ENCODE measurements at places on chromosomes 2 and 18.
A peak's percentile ranks its signal among the peaks of the same experiment; 100 is the strongest.

- DNase-seq: no peak
Observed at GRCh38 chr2:165777522-165778186, 16.4 kb downstream of the GALNT3 start.

- peak; percentile 24 for DNase-seq
Observed at GRCh38 chr2:136247204-136247950, 129.4 kb upstream of the CXCR4 start.

- no peak for DNase-seq
Observed at GRCh38 chr2:198448789-198449188, 644.4 kb downstream of the PLCL1 start.

DNA sequence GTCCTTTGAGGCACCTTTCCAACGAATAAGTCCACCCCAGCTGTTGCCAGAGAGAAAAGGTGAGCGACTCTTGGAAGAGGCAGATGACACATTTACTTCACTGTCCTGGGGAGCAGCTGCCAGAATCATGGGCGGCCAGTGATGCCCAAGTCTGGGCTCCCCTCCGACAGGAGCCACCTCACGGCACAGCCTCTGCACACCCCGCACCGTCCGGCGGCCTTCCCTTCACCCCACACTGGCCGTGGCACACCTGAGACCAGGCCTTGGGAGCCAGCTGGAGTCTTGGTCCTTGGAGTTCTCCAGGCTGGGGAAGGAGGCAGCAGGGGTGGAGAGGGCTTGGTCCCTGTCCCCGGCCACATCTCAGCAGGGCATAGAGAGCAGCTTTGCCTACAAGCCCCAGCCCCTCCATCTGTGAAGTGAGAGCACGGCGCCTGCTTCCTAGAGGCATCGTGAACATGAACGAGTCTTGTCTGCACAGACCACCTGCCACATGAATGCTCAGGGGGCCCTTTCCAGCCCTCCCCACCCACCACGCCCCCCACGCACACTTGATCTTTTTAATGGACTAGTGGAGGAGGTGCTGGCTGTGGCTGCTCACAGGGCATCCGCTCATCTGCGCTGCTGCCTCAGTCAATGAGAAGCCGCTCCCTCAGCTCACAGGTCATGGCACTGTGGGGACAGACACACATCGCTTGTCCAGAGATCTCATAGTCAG lies 400.2 kb upstream of the MYT1L start:
- peak; percentile 59 for DNase-seq

DNA sequence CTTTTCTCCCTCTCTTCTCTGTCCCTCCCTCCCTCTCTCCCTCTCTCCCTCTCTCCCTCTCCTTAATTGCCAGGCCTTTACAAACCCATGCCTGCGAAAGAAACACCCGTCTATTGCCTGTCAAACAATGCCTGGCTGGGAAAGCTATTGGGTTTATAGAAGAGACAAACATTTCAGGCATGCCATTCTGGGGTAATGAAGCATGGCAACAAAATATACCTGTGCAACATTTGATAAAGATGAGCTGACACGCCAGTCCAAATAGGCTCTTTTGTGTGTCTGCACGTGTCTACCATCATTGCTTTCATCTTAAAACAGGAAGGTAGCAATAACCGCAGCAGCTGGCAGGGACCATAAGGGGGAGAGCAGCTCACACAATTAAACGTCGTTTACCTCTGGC lies 282.1 kb downstream of the ZNF516 start:
- peak; percentile 23 for DNase-seq

- DNase-seq: no peak
Observed at GRCh38 chr18:12401881-12402280, 5.8 kb upstream of the PRELID3A start.

GRCh38 chr2:40166006-40166405 lies 285.9 kb downstream of the SLC8A1 start:
- DNase-seq: no peak

DNA sequence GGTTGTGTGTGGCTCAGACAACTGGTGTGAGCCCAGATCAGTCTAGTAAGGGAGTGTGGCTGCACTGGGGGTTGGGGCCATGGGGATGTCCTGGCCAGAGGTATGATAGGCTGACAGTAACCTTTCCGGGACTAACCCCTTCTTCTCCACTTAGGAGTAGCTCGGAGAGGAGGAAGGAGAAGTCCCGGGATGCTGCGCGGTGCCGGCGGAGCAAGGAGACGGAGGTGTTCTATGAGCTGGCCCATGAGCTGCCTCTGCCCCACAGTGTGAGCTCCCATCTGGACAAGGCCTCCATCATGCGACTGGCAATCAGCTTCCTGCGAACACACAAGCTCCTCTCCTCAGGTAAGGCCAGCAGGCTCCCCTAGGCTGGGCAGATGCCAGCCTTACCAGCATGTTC lies 49.5 kb downstream of the EPAS1 start:
- no peak for DNase-seq

GRCh38 chr18:42442656-42443055 lies 487.6 kb downstream of the PIK3C3 start:
- DNase-seq: no peak

DNA sequence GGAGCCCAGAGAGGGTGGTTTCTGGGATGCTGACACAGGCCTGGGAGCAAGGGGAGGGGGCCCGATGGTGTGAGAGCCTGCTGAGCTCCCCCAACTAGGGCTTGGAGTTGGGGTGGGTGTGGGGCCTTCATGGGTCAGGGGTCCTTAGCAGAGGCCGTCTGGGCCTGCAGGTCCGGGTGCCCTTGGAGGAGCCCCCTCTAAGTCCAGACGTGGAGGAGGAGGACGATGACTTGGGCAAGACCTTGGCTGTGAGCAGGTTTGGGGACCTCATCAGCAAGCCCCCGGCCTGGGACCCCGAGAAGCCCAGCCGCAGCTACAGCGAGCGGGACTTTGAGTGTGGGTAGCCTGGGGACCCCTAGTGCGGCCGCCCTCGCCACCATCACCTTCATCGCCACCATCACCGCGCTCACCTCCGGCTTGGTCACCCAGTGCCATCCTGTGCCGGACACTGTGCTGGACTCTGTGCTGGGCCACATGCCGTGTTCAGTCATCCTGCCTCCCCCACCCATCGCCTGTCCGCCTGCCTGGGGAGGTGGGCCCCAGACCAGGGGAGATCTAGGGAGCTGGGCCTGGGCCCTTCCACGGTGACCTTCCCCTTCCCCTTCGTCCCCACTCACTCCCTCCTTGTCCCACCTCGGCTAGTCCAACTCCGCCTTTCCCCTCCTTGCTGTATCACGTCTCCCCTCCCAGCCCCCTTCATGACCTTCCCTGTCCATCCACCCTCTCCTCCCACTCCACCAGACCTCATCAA lies 980 bp downstream of the SLC4A3 start:
- DNase-seq: no peak

GRCh38 chr2:38653715-38654527 lies 12.0 kb upstream of the GALM start:
- no peak for DNase-seq

GRCh38 chr18:7488571-7488970 lies 78.5 kb upstream of the PTPRM start:
- DNase-seq: no peak

DNA sequence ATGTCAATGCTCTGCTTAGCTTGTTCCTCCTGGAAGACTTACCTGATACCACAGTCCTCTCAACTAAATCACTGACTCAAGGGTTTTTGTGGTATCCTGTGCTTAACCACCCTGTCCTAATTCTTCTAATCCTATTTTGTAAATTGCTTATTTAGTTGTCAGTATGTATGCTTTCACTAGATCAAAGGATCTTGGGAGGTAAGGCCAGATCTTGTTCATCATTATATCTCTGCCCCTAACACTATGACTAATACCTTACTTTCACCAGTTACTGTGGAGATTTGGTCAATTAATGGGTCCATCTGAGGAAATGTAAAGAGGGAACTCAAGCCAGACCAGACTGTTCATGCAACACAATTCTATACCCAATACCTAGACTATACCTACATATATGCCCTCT lies 203.2 kb downstream of the GULP1 start:
- DNase-seq: no peak

- no peak for DNase-seq
Observed at GRCh38 chr2:9739531-9739964, 103.7 kb upstream of the TAF1B start.

GRCh38 chr2:71747559-71747958 lies 294.2 kb downstream of the DYSF start:
- DNase-seq: no peak

DNA sequence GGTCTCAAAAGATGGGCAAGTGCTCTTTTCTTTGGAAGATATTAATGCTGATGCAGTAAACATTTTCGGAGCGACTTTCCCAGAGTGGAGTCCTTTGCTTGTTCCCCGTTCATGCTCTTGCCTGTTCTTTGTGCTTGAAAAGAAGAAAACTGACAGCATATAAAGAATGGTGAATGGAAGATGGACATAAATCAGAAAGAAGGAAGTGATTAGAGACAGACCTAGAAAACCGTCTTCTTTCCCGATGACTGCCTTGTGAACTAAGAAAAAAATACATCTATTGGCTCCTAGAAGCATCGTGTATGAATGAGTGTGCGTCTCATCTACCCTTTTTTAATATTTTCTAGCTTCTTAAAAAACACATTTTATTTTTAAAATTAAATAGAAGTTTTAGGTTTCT lies 740.1 kb upstream of the FANCL start:
- no peak for DNase-seq

DNA sequence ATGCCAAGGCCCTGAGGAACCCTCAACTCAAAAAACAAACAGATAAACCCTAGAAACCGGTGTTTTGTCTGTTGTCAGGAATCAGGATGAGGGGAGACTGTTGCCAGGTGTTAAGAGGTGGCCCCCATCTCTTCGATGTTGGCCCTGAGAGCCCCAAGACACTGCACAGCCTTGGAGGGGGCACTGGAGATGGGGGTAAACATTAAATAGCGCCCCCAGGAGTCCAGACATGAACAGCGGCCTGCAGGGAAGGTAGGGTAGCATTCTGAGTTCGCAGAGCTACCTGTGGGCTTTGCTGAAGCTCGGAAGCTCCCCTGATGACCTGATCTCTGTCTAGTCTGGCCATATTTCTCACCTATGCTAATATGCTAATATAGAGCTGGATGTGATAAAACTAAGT lies 97.6 kb upstream of the SMAD2 start:
- DNase-seq: no peak

GRCh38 chr2:198314559-198315153 lies 510.3 kb downstream of the PLCL1 start:
- DNase-seq: peak; percentile 49

- no peak for DNase-seq
Observed at GRCh38 chr2:120480346-120480902, 134.5 kb downstream of the INHBB start.

GRCh38 chr18:32771169-32771751 lies 1.6 kb downstream of the KLHL14 start:
- peak; percentile 79 for DNase-seq

DNA sequence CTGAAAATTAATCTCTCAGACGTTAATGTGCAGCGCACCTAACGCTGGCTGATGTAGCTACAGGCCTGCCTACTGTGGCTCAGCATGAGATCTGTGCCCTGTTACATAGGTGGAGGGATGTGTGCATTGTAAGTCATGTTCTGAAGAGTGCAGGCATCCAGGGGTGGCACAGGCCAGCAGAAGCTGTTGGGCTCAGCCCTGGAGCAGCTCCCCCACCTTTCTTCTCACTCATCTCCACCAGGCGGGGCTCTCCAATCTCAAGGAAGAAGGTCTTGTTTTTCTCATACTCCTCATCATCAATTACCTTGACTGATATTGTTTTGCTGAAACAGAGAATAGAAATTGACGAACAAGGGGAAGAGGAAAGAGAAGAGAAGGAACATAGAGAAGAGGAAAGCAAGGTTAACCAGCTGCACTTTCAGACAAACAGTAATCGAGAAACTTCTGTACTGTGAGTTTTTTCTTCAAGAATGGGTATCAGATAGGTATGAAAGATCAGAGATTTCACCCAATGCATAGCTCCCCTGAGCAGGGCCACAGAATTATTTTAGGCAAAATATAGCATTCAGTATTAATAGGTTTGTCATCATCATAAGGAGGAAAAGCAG lies 273.6 kb downstream of the SLC8A1 start:
- DNase-seq: no peak

DNA sequence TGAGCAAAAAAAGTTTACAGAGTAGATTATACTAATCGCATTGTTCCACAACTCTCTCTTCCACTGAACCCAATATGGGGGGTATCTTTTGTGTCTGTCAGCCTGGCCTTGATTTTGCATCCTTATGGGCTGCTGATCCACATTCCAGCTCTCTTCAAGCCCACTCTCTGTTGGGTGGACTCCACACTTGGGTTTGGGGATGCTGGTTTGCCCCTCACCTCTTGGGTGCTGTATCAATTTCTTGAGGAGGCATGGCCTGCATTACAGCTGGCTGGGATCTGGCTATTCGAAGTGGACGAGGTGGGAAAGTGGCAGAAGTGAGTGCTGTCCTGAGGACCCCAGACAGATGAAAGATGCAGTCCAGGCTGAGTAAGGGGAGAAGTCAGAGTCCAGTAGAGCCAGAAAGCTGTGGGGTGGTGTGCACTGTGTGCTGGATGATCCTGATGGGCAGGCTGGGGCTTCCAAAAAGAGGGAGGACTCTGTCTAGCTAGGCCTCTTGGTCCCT lies 141.4 kb downstream of the CAPN13 start:
- DNase-seq: no peak

GRCh38 chr2:71423817-71424420 lies 29.4 kb upstream of the DYSF start:
- no peak for DNase-seq

- DNase-seq: no peak
Observed at GRCh38 chr18:70840649-70841048, 551.8 kb downstream of the SOCS6 start.

DNA sequence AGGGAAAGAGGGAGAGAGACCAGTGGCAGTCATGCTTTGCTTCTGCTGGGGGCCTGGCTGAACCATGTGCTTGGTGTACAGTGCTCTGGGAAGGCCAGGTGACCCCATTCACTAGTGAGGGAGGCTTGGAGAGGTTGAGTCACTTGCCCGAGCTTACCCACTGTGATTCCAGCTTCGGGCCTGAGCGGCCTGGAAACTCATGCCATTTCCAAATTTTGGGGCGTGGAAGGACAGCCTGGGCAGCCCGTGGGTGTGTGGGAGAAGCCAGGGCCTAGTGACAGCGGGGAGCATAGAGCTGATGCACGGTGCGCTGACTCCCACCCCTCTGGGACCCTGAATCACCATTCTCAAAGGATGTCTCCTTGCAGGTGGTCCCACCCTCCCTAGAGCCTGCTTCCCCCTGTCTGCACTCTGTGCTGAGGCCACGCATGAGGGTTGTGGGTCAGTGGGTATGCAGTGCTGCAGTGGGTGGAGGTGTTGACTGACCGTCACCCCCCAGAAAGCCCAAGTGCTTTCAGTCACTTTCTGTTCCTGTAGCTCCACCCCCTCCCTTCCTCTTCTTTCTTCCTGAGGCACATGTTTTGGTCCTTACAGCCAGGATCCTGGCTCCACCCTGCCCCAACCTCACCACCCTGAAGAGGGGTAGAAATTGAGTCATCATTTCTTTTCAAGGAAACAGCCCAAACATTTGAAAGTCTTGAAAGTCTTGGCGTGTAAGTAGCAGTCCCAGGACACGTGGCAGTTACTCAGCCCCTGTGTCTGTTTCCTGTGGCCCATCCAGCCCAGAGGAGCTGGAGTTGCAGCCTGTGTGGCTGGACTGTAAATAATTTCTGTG lies 69.3 kb upstream of the MCFD2 start:
- no peak for DNase-seq

- no peak for DNase-seq
Observed at GRCh38 chr2:37052600-37053332, 31.4 kb downstream of the HEATR5B start.

GRCh38 chr2:159462201-159462785 lies 154.1 kb downstream of the BAZ2B start:
- no peak for DNase-seq

Data from retina (tissue), 1 donor.